ENCODE measurements at places on chromosomes 11 and 22. TPM values are rescaled to one million over a fixed set of nuclear protein-coding genes. Genes with fewer than 3 reads are reported as not detected.

CCDC90B gene
- 78.0 TPM for total RNA-seq

TEX54 gene
- total RNA-seq, result not detected

RAC2 gene
- 14.4 TPM for total RNA-seq

PATZ1 gene
- 16.1 TPM for total RNA-seq

FAM181B gene
- 0.25 TPM for total RNA-seq

ABCG4 gene
- total RNA-seq, result 0.08 TPM

MYEOV gene
- 7.0 TPM for total RNA-seq

F2 gene
- total RNA-seq, result not detected

MTA2 gene
- 46.2 TPM for total RNA-seq

SYT9 gene
- total RNA-seq, result 0.09 TPM
